NCI-H774 (cell line): ENCODE measurements at places on chromosomes 16 and 17.

GRCh38 chr17:13096291-13096690, 78.5 kb upstream of the ELAC2 start:
- no peak for DNase-seq

DNA sequence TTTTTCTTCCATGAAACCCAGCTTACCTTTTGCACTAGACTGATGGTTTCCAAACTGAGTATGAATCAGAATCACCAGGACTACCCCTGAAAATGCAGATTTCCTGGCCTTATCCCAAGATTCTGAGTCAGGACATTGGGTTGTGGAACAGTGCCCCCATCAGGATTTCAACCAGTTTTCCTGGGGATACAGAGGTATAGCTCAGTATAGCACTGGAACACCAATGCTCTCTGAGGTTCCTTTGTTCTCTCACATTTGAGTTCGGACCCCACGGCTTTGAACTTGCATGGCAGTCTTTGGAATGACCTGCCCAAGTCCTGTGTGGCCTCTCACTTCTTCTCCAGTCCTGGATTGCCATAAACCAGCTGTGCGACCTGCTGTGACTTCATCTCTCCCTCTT, 12.8 kb upstream of the CCL8 start:
- DNase-seq: no peak

DNA sequence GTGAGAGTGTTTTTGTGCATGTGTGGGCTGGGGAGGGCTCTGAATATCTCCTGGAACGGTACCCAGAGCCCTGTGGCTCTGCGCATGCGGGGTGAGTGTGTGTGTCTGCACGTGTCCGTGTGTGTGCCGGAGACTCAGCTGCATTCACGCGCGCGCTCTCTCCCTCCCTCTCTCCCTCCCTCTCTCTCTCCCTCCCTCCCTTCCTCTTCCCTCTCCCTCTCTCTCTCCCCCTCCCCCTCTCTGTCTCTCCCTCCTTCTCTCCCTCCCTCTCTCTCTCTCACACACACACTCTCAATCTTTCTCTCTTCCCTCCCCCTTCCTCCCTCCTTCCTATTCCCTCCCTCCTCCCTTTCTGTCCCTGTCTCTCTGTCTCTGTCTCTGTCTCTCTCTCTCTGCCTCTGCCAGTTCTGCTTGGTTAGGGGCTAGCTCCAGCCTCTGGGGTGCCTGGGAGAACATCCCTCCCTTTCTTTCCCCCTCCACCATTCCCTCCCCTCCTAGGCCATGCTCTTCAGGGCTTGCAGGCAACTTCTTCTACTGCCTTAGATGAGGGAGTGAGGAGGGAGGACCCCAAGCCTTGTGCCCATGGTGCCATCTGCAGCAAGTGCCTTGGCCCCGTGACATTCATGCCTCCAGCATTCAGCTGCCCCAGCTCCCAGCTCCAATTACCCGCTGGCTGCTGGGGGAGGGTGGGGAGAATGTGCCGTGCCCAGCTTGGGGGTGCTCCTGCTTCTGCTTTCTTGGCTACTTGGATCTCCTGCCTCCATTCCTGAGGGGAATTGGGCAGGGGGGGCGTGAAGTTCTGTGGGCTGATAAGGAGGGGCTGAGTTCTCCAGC, 6.4 kb downstream of the THRA start:
- peak; percentile 81 for DNase-seq

- DNase-seq: no peak
Measured at GRCh38 chr17:61619953-61620352, 28.9 kb upstream of the NACA2 start.

GRCh38 chr17:76643553-76644148, at the start of gene ST6GALNAC1:
Gene ST6GALNAC1 (minus strand): TSS chr17:76643757. CDS start chr17:76643638, 119 bp downstream.
- no peak for DNase-seq
